Stimulated activated CD4-positive, alpha-beta T cell treated with anti-CD3 and anti-CD28 coated beads, Interleukin-1b, Interleukin-23, amount 100 ng/mL, for 4 hours (primary cell): ENCODE measurements at places on chromosomes 6 and 20.

DNA sequence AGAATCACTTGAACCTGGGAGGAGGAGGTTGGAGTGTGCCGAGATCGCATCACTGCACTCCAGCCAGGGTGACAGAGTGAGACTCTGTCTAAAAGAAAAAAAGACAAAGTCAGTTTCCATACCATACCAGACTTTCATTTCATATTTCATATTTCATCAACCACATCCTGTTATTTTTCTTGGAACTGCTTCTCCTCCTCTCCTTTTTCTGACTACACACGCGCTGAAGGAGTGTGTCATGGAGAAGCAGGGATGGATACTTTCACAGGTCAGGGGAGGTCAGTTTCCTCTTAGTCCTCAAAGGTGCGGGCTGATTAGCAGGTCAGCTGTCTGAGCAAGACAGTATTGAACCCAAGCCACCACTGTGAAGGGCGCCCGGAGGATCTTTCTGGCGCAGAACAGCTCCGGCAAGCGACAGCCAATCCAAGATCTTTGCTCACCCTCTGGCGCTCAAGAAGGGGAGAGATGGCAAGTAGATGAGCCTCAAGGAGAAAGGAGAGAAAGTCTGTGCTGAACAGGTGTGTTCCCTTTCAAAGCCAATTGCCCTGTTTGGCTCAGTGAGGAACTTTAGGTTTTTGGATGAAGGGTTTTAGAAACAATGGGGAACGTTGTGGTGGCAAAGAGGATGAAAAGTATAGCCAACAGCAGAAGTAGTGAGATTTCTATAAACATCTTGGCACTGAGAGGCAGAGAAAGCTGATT lies 18.9 kb upstream of the SYNJ2 start:
- no peak for DNase-seq

DNA sequence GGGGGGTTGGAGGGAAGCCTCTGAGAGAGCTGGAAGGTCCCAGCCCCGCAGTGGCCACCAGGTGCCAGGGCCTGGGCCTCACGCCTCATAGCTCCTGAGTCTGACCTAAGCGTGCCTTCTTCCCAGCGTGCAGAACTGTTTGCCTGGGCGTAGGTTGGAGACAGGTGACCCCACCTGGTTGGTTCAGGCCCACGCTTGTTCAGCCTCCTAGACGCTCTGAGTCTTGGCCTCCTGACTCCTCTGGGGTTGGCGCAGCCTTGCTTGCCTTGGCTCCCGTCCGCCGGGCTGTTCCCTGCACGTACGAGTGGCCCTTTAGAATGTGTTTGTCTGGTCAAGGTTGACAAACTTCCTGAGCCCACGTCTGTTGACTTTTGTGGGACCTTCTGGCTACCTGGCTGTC lies 70.8 kb downstream of the EYA2 start:
- no peak for DNase-seq

DNA sequence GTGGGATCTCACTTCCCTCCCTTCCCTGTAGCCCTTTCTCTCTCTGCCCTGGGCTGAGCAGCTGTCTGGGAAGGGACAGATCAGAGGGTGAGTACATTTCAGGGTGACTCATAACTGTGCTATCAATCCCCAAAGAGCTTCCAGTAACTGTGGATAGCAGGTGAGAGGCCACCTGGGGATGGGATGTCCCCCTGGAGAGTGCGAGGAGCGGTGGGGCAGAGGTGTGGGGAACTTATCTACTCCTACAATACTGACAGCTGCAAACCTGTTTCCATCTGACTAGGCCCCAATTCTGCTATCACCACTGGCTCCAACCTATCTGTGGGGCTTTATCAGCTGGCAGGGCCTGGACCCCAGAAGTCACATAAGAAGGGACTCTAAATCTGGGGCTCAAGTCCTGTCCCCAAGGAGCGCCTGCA lies 32.6 kb downstream of the KCNK5 start:
- no peak for DNase-seq

GRCh38 chr6:136592930-136593673 lies 42.9 kb upstream of the MAP7 start:
- no peak for DNase-seq

GRCh38 chr20:31708736-31709534 lies 13.7 kb downstream of the BCL2L1 start:
- no peak for DNase-seq

GRCh38 chr6:31576897-31577578 lies 1.7 kb downstream of the TNF start:
- peak; percentile 50 for DNase-seq

GRCh38 chr6:137323860-137324259 lies 104.7 kb upstream of the IFNGR1 start:
- no peak for DNase-seq

GRCh38 chr6:31907158-31907813 lies 5.4 kb upstream of the ZBTB12 start:
- DNase-seq: no peak

DNA sequence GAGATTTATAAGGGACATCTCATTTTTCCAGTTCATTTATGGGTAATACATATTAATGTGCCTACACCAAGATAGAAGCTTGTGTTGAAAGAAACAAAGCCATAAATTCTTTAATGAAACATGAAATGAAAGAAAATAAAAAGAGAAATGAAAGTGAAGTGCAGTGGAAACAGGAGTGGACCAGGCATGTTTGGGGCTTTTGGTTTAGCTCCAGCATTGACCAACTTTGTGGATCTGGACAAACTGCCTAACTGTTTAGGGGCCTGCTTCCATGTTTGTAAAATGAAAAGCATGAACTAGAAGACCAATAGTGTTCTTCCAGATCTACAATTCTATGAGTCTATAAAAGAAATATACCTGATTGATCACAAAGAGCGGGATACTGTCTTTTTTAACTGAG lies 124.9 kb downstream of the GJA10 start:
- no peak for DNase-seq
